ENCODE measurements at places on chromosomes 5 and 9.
A peak's percentile ranks its signal among the peaks of the same experiment; 100 is the strongest.

GRCh38 chr5:176822793-176823481 is 12.6 kb downstream of the UNC5A start:
- DNase-seq, result peak; percentile 67

GRCh38 chr5:145247745-145248040 is 587.4 kb downstream of the PRELID2 start:
- no peak for DNase-seq

GRCh38 chr5:125814119-125814518 is 609.1 kb upstream of the GRAMD2B start:
- DNase-seq, result peak; percentile 27

DNA sequence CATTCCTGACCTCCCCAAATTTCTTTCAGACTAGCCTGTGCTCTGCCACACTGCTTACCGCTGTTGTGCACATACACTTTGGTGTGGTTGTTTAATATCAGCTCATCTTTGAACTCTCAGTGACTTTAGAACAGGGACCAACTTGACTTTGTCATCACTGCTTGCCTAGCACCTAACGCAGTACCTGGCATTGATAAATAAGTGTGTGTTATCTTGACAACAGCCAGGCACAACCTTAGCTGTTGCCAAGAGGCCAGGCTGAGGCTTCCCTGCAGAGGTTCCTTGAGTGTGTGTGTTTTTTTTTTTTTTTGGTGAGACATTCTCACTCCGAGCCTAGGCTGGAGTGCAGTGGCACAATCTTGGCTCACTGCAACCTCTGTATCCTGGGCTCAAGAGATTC is 41.0 kb upstream of the SLC28A3 start:
- no peak for DNase-seq

DNA sequence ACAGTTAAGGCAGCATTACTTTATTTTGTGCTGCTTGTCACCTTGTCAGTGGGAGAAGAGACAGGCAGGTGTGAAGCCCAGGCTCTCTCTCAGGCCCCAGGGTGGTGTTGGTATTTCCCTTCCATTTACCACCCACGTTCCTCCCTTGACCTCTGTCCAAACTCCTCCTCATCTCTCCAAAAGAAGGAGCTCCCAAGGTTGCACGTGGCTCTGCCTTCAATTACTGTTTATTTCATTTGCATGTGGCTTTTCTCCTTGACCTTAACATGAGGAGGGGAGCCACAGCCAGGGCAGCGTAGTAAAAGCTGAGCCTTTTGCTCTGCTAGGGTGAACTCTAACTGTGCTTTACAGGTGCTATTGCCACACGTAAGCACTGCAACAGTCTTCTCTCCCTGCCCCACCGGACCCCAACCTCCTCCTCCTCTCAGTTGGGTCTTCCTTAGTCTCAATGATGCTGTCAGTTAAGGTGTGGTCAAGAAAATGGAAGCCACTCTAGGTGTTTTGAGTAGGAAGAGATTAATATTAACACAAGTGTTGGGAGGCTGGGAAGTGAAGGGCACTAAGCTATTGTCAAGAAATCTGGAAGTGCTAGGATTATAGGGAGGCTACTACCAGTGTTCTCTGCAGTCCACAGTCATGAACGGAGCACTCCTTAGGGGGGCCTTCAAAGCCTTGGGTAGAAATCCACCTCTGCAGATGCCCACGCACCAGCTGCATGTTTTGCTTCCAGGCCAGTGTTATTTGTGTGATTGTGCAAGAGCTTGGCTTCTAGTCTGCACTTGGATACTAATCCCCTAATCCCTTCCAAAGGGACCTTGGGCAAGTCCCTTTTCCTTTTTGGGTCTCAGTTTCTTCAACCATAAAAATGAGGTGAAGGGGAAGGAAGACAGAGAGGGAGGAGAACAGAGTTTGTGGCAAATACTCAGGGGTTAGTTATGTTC is 3.9 kb upstream of the ALDH1B1 start:
- DNase-seq, result peak; percentile 24

DNA sequence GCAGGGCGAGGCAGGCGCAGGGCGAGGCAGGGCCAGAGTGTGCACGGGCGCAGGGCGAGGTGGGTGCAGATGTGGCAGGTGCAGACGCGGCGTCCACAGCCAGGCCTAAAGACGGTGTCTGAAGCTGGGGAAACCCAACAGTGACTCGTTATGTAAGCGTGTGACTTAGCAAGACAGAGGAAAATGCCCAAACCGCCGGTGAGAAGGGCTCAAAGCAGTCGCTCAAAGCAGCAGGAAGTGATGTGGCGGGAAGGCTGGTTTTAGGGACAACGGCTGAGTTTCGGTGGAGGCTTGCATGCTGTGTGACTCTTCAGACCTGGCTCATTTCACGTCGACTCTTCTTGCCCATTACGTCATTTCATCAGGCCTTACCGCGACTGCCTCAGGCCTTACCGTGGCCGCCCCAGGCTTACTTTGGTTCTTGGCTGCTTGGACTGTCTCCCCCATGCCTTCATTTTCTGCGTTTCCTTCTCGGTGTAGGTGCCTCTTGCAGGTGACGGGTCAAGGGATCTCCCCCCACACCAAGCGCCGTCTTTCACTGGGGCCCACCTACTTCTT is 50.5 kb upstream of the EXOC3 start:
- no peak for DNase-seq

DNA sequence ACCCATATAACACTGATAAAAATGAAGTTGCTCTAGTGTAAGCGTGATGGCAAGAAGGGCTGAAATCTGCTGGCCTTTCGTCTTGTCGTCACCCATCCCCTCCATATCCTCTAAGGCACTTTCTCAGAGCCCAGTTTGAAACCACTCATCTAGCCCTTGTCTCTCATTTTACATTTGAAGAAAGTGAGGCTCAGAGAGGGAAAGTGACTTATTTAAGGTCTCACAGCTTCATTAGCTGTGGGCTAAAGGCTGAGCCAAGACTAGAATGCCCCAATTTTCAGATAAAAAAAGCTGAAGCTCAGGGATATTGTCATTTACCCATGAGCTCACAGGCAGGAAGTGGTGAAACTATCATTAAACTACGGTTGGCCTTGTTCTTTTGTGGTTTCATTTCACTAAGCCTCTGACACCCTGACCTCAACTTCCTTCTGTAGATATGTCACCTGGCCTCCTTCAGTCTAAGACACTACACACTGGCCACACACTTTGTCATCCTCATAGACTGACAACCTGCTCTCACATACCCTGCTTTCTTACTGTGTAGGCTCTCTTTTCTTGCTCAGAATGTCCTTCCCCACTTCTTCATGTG is 176.7 kb upstream of the DMAC1 start:
- peak; percentile 27 for DNase-seq

GRCh38 chr9:136572003-136572827 is 26.4 kb upstream of the NOTCH1 start:
- no peak for DNase-seq

GRCh38 chr9:113267911-113268566 is 7.3 kb downstream of the CDC26 start:
- no peak for DNase-seq

DNA sequence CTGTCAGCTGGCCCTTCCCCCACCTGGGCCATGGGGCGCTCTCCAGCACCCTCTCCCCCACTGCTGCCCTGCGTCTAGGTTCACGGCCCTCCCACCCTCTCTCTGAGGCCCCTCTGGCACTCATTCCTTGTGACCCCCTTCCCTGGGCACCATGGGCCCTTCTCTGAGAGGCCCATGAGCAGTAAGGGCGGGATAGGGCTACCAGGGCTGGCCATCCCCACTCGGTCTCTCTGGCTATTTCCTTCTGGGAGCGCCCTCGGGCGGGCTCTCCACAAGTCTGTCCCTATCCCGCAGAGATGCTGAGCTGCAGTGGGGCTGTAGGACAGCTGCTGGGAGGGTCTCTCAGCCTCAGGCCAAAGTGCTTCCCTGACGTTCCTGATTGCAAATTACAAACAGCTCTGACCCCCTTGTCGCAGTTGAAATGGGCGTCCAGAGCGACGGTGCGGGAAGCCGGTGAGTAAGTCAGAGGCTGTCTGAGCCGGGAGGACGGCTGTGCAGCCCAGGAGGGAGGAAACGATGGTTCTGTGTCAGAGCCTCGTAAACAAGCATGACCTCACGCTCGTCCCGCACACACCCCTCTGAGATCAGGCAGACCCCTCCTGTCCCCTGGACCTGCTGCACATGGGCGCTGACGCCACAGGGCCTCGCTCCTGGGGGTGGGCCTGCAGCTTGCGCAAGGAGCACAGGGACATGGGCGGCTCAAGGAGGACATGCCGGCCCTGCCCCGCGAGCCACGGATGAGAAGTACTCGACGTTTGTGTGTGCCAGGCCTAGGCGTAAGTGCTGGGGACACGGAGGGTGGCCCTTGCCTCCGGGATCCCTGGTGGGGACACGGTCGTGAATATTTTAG is 36.3 kb upstream of the GFPT2 start:
- no peak for DNase-seq

- DNase-seq, result no peak
Observed at GRCh38 chr5:109945097-109945678, 255.5 kb downstream of the MAN2A1 start.

- DNase-seq, result no peak
Observed at GRCh38 chr9:131695366-131695765, 44.5 kb downstream of the RAPGEF1 start.

Data from NCI-H69 (cell line).